ENCODE measurements at places on chromosomes 7 and 10.

GRCh38 chr10:62687230-62687748, 117.2 kb upstream of the ADO start:
- no peak for DNase-seq

DNA sequence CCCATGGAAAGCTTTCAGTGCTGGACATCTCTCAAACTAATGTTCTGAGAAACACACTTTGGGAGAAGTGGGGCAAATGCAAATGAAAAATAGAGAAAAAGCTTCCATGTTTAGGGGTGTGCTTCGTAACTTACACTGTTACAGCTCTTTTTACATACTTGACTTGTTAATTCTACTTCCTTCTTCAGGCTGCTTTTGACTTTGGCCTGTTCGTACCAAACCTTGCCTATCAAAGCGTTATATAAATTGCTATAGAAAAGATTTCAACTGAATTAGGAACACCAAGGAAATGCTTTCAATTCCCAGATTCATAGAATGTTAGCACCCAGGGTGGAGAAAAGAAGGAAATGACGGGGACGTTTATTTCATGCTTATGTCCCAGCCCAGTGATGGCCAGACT, 140.8 kb upstream of the PRR15 start:
- no peak for DNase-seq

DNA sequence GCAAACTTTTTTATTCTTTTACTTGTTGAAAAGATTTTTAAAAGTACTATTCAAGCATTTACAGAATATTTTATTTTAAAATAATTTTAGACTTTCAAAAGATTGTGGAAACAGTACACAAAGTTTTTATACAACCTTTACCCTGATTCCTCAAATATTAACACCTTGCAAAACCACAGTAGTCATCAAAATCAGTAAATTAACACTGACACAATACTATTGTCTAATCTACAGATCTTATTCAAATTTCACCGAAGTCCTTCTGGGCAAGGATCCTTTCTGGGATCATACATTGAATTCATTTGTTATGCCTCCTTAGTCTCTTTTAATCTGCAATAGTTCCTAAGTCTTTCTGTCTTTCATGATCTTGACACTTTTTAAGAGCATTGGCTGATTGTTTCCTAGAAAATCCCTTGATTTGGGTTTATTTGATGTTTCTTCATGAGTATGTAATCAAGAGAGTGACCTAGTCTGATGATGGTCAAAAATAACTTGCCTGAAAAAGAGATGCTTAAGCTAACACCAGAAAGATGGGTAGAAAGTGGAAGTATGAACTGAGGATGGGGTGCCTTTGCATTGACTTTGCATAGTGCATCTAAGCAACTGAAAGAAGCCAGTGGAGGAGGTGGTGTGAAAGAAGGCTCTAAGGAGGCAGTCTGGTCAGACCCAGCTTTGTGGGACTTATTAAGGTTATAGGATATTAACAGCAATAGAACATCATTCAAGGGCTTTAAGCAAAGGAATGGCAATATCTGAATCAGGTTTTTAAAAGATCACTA, 9.7 kb downstream of the STAMBPL1 start:
- no peak for DNase-seq

- DNase-seq: no peak
Observed at GRCh38 chr7:73871163-73872011, 10.4 kb downstream of the TMEM270 start.

GRCh38 chr7:90404777-90405176, 1.5 kb downstream of the CLDN12 start:
- no peak for DNase-seq

- no peak for DNase-seq
Observed at GRCh38 chr10:63496561-63496960, 24.6 kb upstream of the REEP3 start.

DNA sequence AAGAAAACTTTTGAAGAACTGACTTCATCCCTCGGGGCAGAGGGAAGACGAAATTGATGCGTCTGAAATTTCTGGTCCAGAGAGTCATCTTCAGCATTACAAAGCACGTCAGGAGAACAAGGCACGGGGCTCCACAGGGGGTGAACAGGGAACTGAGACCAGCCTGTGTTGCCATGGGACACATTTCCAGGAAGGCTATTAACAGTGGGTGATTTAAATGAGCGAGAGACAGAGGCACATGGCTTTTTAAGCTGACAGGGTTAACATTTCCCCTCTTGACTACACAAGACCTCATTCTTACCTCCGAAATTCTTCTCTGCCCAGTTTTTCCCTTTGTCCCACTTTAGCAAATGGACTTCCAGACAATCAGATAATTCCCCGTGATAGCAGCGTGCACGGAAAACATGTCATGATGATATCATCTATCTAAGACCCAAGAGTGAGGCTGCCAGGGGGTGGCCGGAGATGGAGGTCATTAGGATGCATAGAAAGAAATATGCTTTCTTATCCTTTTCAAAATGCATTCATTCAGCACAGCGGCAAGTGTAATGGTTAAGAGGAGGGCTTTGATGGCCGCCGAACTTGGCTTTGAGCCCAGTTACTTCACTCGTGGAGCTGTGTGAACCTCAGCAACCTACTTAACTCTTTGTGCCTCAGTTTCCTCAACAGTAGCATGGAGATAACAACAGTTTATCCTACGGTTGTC, 248.0 kb downstream of the PRPF18 start:
- no peak for DNase-seq

DNA sequence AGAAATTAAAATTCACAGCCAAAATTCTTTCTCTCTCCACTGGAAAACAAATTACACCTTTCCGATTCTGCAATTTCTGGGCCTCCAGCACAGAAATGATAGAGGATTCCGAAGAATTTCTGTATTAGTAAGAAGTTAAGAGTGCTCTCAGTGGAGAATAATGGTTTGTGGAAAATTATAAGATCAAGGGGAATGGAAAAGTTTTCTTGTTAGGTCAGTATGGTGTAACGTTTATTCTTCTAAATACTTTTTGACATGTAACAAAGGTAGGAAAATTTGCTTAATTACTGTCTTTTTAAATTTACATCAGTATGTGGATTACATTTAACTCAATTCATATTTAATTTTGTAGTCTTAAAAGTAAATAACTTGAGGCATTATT, 288.3 kb upstream of the NFE2L3 start:
- no peak for DNase-seq

- no peak for DNase-seq
Observed at GRCh38 chr10:78134773-78135306, 101.2 kb downstream of the RPS24 start.

GRCh38 chr7:70785427-70785826, 346.5 kb upstream of the GALNT17 start:
- no peak for DNase-seq

DNA sequence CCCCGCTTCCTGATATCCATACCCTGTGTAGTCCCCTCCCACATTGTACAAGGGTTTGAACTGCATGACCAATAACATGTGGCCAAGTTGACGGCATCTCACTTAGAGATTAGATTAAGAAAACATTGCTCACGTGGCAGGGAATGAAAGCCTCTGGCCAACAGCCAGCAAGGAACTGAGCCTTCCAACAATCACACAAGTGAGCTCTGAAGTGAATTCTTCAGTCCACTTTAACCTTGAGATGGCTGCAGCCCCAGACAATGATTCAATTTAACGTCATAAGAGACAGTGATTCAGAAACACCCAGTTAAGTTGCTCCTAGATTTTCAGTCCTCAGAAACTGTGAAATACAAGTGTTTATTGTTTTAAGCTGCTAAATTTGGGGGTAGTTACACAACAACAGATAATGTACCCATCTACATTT, 165.9 kb upstream of the PLXNA4 start:
- no peak for DNase-seq

GRCh38 chr7:37247861-37248260, 200.8 kb downstream of the ELMO1 start:
- no peak for DNase-seq

DNA sequence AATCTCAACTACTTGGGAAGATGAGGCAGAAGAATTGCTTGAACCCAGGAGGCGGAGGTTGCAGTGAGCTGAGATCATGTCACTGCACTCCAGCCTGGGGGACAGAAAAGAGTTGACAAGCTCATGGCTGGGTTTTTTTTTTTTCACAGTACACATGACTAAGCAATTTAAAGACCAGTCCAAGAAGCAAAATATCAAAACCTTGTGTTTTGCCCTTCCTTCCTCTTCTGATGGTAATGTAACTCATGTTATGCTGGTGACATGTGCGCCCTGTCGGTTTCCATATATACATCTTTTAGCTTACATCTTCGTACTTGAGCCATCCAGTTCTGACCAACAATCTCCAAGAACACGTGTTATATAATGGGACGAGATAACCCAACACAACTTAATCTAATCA, 237.7 kb upstream of the PLXDC2 start:
- DNase-seq: no peak

DNA sequence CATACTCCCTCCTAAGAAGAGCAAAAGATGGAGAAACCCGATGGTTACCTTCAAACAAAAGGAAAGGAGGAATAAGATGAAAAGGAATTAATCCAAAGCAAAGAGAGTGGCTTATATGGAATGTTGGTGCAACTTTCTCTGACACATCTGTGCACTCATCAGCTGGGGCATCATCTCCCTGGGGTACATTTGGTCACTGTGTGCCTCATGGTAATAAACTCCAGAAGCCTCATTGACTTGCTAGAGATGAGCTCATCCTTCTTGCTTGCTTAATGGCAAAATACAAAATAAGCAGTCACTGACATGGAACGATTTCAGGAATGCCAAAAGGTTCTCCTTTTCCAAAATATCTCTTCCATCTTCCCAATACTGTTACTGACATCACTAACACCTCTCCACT, 22.5 kb downstream of the CAV1 start:
- no peak for DNase-seq

GRCh38 chr7:74043523-74043951, 15.6 kb downstream of the ELN start:
- DNase-seq: peak; percentile 92

DNA sequence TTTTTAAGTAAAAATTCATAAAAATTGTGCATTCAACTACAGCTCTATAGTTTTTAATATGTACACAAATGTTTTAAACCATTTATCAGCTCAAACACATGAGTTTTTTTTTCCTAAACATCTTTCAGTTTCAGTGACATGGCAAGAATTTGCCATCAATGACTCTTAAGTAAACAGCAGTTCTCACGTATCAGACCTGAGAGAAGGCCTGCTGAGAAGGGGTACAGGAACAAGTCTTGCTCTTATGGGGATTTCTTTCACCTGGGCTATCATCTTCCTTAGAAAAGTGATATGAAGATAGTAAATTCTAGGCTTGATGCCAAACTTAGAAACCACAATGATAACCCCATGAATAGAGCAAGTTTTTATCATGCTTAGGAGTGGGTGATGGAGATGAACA, 467.8 kb downstream of the ARL4A start:
- DNase-seq: no peak

DNA sequence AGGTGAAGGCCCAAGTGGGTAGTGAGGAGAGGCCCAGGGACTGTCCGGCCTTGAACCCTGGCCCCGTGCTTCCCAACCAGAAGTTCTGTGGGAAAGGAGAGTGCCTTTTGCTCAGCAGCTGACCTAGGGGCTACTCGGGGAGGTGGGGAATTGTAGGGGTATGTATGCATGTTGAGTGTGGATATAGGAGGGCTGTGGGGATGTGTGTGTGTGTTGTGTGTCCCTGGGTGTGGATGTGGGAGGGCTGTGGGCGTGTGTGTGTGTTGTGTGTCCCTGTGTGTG, 12.2 kb downstream of the EPHB6 start:
- no peak for DNase-seq

- peak; percentile 47 for DNase-seq
Observed at GRCh38 chr10:5977471-5978229, at the start of gene IL15RA. IL15RA (minus strand) TSS chr10:5977543; CDS start chr10:5977492, 51 bp downstream.

DNA sequence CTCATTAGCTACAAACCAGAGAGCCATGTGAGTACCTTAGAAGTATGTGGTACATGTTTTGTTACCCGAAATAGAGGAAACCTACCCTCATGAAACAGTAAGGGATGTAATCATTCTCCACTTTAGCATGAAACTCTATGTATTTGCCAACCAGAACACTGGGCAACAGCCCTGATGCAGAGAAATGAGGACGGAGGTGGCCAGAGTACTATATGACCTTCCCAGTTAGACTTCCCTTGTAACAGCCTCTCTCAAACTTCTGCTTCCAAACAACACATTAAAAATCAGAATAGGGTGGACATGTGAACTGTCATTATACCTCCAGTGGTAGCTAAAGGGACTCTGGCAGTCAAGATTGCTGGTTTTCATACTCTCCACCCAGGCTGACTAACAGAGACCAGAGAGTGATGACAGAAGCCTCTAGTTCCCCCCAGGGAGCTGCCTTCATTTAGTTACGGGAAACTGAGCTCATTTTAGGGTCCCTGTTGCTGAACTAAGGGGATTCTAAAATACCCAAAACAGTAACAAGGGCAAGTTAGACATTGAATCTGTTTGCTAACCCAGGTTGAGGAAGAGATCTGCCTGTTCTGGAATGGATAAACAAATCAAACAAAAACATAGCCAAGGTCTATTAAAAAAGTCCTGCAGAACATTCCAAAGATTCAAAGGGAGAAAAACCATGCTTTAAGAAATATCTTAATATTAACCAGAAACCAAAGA, 83.1 kb downstream of the VPS41 start:
- no peak for DNase-seq

DNA sequence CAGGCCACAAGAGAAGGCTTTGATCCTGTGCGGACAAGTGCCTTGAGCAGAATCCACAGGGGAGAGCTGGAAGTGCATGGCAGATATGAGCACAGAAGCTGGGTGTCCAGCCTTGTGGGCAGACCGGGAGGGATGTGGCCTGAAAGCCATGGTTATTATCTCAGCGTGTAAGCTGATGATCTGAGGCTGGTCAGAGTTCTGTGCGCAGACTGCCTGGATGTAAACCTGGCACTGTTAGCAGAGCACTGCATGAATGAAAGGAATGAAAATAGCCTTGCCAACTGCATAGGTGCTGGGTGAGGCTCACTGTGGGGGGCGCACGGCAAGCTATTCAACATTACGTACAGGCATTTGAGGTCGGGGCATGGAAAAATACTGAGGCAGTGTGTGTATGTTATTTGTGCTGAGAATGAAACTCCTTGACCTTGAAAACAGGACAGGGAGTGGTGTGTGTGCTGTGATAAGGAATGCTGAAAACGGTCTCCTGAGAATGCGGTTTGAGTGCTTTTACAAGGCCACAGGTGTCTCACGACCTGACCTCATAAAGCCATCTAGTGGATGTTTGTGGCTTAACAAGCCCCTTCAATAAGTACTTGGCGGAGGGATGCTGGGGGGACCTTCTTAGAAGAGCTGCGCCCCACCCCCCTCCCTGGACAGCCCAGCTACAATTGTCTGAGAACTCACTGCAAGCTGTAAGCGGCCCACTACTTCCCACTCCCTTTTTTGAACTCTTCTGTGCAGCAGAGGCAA, 18.7 kb downstream of the AKR1C1 start:
- DNase-seq: no peak

DNA sequence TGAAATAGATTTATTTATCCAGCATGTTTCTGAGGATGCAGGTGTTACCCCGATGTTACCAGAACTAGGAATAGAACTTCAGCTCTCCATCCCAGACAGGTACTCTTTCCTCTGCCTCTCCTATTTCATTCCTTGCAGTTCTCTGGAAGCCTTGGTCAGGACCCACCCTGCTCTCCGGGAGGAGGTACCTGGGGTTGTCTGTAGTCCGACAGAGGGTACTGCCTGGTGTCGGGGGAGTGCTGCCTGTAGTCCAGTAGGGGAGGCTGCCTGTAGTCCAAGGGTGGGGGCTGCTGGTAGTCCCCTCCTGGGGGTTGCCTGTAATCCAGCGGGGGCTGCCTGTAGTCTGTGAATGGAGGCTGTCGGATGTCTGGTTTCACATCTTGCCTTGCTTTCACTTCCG, 328.4 kb downstream of the PHTF2 start:
- DNase-seq: no peak
